ENCODE measurements at places on chromosomes 3 and 15.

- no peak for DNase-seq
Measured at GRCh38 chr15:41017066-41017735, 63.9 kb downstream of the CHAC1 start.

DNA sequence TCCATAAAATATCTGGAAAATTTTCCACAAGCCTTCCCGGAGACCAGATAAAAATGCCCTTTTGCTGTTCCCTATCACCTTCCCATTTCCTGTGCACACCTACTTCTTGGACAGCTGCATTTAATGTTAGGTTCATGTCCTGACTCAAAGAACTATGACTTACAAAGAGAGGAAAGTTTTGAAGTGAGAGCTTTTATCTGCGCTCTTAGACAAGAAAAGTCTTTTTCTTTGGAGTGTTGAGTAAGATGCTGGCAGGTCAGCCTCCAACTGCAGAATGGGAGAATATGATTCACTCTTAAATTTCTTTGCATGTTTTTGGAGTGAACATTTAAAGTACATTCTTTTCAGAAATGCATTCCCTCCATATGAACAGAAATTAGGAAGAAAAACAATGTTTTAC is 147.3 kb upstream of the DPH6 start:
- DNase-seq: no peak

DNA sequence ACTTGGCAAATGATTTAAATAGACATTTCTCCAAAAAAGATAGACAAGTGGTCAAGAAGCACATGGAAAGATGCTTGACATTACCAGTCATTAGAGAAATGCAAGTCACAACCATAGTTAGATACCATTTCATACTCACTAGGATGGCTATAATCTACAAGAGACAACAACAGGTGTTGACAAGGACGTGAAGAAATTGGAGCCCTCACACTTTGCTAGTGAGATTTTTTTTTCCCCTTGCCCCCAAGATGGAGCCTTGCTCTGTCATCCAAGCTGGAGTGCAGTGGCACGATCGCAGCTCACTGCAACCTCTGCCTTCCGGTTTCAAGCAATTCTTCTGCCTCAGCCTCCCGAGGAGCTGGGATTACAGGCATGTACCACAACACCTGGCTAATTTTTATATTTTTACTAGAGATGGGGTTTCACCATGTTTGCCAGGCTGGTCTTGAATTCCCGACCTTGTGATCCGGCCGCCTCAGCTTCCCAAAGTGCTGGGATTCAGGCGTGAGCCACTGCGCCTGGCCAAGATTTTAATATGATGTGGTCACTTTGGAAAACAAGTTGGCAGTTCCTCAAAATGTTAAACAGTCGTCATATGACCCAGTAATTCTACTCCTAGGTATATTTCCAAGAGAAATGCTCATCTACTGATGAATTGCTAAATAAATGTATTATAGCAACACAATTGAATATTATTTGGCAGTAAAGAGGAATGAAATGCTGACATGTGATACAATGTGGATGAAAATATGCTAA is 103.3 kb downstream of the ATG7 start:
- DNase-seq: no peak

- DNase-seq: no peak
Measured at GRCh38 chr3:13811614-13812013, 68.3 kb downstream of the WNT7A start.

- no peak for DNase-seq
Measured at GRCh38 chr15:40618906-40619305, 24.9 kb downstream of the KNL1 start.

DNA sequence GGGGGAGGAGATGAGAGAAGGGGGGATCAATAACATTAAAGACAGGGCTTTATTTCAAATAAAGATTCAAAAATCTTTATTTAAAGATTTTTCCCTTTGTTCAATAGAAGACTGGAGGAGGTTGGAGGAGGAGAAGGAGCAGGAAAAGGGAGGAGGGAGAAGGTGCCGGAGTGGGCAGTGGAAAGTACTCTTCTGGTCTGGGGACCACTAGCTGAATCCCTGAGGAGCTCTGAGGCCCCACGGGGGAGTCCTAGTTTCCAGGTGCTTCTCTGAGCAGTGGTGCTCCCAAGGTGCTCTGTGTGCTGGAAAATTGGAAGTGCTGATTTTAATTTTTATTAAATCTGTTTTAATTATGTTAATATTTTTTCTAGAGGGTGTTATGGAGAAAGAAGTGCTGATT is 19.4 kb upstream of the SEMA4B start:
- DNase-seq: no peak

DNA sequence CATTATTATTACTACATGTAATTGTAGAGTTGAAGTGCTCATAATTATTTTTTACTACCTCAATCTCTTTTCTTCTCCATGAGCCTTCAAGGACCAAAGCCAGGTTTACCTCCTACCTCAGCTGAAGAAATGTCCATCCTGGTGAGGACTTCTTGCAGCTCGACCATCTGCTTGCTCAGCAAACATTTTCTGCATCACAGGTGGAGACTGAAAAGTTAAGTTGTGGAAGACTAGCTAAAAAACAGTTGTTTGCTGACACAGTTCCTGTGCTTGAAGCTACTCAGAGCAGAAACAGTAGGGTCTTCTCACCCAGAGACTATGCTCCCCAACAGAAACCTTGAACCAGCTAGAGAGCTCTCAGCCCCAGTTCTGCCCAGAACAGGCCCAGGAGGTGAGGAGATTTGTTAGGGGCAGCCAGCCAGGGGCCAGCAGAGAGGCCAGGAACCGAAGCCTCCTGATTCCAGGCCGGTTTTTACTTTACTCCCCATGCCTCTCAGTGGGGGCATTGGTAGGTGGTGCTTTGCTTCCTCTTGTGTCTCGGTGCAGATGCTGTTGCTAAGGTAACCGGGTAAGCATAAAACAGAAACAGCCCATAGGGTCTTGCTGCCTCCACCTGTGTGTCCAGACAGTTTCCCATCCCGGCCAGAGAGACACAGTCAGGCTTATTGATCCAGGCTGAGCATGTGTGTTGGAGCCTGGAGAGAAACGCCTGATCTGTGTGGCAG is 54.9 kb downstream of the CCNL1 start:
- DNase-seq: no peak

- DNase-seq: no peak
Measured at GRCh38 chr15:74261041-74261440, 24.9 kb downstream of the CCDC33 start.

- no peak for DNase-seq
Measured at GRCh38 chr3:150912501-150912900, 7.3 kb upstream of the MINDY4B start.

DNA sequence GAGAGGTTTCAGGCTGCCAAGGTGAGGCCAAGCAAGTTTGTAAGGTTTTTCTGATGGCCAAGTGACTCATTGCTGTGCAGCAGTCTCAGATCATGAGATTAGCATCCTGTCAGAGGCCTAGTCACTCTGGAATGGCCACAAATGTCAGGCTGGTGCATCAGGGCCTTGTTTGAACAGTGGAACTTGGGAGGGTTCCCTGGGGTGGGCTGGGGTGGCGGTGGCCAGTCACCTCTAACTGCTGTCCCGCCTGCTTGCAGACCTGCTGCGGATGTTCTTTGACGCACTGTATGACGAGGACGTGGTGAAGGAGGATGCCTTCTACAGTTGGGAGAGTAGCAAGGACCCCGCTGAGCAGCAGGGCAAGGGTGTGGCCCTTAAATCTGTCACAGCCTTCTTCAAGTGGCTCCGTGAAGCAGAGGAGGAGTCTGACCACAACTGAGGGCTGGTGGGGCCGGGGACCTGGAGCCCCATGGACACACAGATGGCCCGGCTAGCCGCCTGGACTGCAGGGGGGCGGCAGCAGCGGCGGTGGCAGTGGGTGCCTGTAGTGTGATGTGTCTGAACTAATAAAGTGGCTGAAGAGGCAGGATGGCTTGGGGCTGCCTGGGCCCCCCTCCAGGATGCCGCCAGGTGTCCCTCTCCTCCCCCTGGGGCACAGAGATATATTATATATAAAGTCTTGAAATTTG is 2.8 kb upstream of the FAM131A start:
- no peak for DNase-seq

DNA sequence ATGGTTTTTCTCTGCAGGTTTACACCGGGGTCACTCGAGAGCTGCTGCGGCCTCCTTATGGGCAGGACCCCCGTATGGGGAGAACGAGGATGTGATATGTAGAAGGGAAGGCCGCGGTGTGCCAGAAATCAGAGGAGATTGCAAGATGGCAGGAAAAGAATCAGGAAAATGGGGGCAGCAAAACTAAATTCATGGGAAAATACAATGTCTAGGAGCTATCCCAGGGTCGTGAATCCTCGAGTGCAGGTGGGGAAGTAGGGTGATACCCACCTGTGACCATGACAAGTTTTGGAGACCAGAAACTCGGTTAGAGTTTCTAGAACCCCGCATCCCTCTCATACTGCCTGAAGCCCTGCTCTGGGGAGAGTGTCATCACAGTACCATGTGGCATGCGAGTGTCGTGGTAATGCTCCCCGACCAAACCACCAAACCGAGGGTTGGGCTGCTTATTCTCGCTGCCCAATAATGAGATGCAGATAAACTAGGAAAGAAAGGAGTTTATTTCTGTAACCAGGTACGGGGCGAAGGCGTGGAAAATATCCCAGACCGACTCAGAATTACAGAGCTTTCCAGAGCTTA is 781 bp downstream of the TRNT1 start:
- DNase-seq: peak; percentile 23

DNA sequence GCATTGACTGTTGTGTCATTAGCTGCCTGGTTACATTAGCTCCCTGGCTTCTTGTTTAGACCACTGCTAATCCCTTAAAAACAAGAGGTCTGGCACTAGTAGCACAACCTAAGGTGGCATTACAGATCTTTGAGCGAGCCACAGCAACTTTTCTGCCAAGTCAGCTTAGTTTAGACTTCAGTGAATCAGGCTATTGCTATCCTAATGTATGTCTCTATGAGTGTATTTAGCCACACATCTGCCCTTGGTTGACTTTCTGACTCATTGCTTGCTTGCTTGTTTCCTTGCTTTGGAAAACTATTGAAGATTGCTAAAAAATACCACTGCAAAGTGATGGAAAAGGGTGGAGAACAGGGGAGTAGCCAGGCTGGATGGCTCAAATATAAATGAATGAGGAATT is 50.2 kb downstream of the CHP1 start:
- DNase-seq: no peak

GRCh38 chr3:53111822-53112221 is 18.4 kb downstream of the RFT1 start:
- DNase-seq: no peak

- no peak for DNase-seq
Measured at GRCh38 chr3:119639494-119640350, 20.7 kb downstream of the POPDC2 start.

DNA sequence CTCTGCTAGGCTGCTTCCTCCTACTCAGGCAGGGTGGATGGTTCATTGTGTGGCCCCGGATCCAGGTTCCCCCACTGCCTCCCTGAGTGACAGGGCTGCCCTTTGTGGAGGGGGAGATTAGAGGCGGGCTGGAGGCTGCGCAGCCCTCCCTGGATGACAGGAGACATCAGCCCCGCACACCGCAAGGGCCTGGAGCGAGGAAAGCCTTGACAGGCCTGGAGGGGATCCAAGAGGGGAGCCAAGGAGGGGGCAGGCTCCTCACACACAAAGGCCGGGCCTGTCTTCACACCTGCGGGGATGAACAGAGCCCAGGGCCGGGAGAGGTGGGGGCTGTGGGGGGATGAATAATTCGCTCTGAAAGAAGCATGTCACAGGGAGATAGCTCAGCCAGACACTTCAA is 72.9 kb downstream of the RPN1 start:
- DNase-seq: no peak

Measured in activated CD4-positive, alpha-beta T cell treated with anti-CD3 and anti-CD28 coated beads, Interleukin-2, amount 50 U/mL, for 24 hours (primary cell).